Naive thymus-derived CD8-positive, alpha-beta T cell (primary cell): ENCODE measurements at places on chromosomes 5 and 9. TPM values are rescaled to one million over a fixed set of nuclear protein-coding genes. Genes with fewer than 3 reads are reported as not detected.

GRCh38 chr9:21969951-21970799 is 24.0 kb downstream of the CDKN2A start:
- H3K27ac ChIP-seq: no peak overlapping the region
- DNase-seq: no peak
- H3K27me3 ChIP-seq: peaks cover 87% of the 10 kb centered on the region
- no peak overlapping the region for H3K4me3 ChIP-seq
- H3K4me1 ChIP-seq: peaks cover 38% of the 10 kb centered on the region

- H3K27ac ChIP-seq: no peak overlapping the region
- no peaks in the 10 kb centered on the region for H3K36me3 ChIP-seq
- no peak for DNase-seq
- H3K4me3 ChIP-seq: no peak overlapping the region
- peaks cover 8% of the 10 kb centered on the region for H3K4me1 ChIP-seq
Measured at GRCh38 chr5:150431574-150431973, 18.0 kb downstream of the RPS14 start.

DNA sequence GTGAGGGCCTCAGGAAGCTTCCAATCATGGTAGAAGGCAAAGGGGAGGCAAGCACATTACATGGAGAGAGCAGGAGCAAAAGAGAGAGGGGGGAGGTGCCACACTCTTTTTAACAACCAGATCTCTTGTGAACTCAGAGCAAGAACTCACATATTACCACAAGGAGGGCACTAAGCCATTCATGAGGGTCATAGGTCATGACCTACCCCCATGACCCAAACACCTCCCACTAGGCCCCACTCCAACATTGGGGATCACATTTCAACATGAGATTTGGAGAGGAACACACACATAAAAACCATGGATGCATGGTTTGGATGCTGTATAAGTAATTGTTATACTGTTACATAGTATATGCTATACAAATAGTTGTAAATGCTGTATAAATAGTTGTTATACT is 17.5 kb downstream of the POLK start:
- no peaks in the 10 kb centered on the region for H3K27me3 ChIP-seq
- no peak for DNase-seq
- peaks cover 13% of the 10 kb centered on the region for H3K36me3 ChIP-seq
- no peak overlapping the region for H3K27ac ChIP-seq
- no peak overlapping the region for H3K4me3 ChIP-seq

GRCh38 chr9:121499177-121499426 is 542 bp downstream of the GGTA1 start:
- DNase-seq: no peak
- peaks cover 6% of the 10 kb centered on the region for H3K36me3 ChIP-seq
- H3K27me3 ChIP-seq: peaks cover 53% of the 10 kb centered on the region
- H3K27ac ChIP-seq: no peak overlapping the region
- H3K4me1 ChIP-seq: peaks cover 12% of the 10 kb centered on the region

DNA sequence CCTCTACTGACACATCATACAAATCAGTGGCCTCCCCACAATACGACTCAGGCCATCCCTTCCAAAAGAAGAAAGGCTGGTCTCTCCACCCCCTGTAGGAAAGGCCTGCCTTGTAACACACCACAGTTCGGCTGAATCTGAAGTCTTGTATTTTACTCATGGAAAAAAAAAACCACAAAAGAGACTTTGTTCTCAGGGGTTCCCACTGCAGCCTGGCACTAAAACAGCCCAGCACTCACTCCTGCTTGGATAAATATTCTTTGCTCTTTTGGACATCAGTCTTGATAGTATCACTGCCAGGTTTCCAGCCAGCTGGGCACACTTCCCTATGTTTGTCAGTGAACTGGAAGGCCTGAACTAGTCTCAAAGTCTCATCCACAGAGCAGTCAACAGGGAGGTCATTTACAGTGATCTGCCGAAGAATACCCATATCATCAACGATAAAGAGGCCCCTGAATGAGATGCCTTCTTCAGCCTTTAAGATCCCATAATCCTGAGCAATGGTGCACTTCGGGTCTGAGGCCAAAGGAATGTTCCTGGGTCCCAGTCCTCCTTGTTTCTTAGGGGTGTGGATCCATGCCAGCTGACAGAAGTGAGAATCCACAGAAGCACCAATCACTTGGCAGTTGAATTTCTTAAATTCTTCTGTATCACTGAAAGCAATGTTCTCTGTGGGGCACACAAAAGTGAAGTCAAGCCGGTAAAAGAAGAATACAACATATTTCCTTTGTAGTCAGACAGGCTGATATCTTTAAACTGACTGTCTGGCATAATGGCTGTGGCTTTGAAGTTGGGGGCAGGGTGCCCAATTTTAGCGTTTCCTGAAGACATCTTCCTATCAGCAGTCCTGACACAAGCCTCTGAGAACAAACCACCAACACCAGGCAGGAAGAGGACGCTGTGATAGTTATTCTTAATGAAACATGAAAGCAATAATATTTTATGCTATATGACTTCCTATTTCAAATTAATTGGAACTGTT is 198.1 kb downstream of the LURAP1L start:
- H3K36me3 ChIP-seq: no peaks in the 10 kb centered on the region
- no peaks in the 10 kb centered on the region for H3K4me1 ChIP-seq
- no peak for DNase-seq
- no peak overlapping the region for H3K4me3 ChIP-seq

DNA sequence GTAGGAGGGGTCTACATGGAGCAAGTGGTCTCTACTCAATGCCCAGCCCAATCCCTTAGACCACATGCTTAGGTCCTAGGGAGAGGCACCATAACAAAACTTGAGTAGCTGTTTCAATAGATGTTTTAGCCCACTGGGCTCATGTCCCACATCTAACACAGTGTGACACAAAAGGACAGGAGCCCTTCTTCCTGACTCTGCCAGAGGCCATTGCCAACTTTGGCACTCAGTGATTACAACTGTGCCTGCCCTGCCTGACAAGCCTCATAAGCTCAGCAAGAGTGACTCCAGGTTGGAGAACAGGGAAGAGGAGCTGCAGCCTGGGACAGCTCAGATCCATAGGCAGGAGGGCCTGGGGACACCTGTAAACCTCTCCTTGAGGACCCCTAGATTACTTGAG is 230.8 kb downstream of the ENC1 start:
- no peak for DNase-seq
- peaks cover 18% of the 10 kb centered on the region for H3K27me3 ChIP-seq
- no peaks in the 10 kb centered on the region for H3K36me3 ChIP-seq
- peaks cover 2% of the 10 kb centered on the region for H3K4me1 ChIP-seq
- no peak overlapping the region for H3K4me3 ChIP-seq

- no peak overlapping the region for H3K27ac ChIP-seq
- DNase-seq: no peak
- no peak overlapping the region for H3K4me3 ChIP-seq
- no peaks in the 10 kb centered on the region for H3K36me3 ChIP-seq
Measured at GRCh38 chr5:61969755-61970154, 336.3 kb upstream of the KIF2A start.

- DNase-seq: no peak
- H3K27me3 ChIP-seq: no peaks in the 10 kb centered on the region
- peaks cover 37% of the 10 kb centered on the region for H3K4me1 ChIP-seq
- H3K36me3 ChIP-seq: no peaks in the 10 kb centered on the region
- peak overlapping the region; percentile 35 for H3K27ac ChIP-seq
- H3K4me3 ChIP-seq: no peak overlapping the region
Measured at GRCh38 chr5:174457141-174457678, 267.2 kb upstream of the MSX2 start.

DNA sequence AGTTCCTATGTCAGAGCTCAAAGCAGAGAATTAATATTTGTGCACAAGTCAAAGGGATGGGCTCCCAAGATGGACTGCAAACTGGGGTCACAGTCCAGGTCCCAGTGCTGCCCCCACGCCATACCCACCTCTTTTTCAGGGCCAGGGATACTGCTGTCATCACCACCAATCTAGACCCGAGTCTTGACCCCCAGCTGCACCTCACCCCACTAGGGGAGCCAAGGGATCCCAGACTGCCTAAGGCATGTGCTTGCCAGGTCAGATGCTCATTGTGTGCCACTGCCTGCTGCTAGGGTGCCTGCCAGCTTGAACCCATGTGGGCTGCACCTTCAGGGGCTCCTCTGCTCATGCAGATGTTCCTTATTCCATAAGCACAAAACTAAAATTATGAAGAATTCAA is 215.6 kb upstream of the NREP start:
- no peaks in the 10 kb centered on the region for H3K4me1 ChIP-seq
- DNase-seq: no peak
- no peak overlapping the region for H3K27ac ChIP-seq
- H3K4me3 ChIP-seq: no peak overlapping the region
- peaks cover 20% of the 10 kb centered on the region for H3K27me3 ChIP-seq

DNA sequence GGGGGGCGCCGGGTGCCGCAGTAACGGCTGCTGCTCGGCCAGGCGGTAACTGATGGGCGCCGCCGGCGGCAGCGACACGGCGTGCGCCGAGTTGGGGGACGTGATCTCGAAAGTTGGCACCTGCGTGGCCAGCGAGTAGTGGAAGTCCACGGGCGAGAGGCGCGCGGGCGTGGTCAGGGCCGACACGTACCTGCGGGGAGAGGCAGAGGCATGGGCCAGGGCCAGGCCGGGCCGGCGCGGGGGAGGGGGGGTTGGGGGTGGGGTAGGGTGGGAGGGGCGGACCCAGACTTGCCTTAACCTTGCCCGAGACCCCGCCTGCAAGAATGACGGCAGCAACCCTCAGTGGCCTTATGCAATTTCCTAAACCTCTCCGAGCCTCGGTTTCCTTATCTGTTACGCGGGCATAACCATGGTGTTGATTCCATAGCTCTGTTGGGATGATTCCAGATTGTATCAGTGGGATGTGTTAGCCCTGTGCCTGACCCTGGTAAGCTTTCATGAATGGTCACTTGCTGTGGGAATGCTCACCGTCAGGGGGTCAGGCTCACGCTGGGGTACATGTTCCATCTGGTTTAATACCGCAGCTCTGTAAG is 53.0 kb downstream of the PSD2 start:
- H3K36me3 ChIP-seq: no peaks in the 10 kb centered on the region
- DNase-seq: no peak
- peak overlapping the region; percentile 74 for H3K27ac ChIP-seq
- peak overlapping the region; percentile 86 for H3K4me3 ChIP-seq

DNA sequence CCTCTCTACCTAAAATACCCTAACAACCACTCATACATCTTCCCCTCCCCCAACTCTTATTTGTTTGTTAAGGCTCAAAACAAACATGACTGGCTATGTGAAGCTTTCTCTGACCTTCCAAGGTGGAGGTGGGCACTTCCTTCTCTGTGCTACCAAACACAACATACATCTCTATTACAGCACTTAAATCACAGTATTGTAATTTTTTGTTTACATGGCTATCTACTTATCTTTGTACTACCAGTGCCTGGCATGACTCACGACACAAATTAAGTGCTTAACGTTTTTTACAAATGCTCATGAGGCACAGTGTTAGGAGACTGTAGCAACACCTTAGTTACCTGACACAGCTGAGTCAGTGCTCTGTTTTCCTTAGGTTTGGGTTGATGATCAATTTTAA is 18.6 kb downstream of the HOMER1 start:
- no peaks in the 10 kb centered on the region for H3K4me1 ChIP-seq
- no peaks in the 10 kb centered on the region for H3K36me3 ChIP-seq
- no peak for DNase-seq
- H3K27me3 ChIP-seq: no peaks in the 10 kb centered on the region

GRCh38 chr5:141507387-141508091 is 18.7 kb downstream of the PCDHGC5 start:
- H3K27ac ChIP-seq: no peak overlapping the region
- peaks cover 8% of the 10 kb centered on the region for H3K4me1 ChIP-seq
- peak overlapping the region; percentile 10 for H3K4me3 ChIP-seq

DNA sequence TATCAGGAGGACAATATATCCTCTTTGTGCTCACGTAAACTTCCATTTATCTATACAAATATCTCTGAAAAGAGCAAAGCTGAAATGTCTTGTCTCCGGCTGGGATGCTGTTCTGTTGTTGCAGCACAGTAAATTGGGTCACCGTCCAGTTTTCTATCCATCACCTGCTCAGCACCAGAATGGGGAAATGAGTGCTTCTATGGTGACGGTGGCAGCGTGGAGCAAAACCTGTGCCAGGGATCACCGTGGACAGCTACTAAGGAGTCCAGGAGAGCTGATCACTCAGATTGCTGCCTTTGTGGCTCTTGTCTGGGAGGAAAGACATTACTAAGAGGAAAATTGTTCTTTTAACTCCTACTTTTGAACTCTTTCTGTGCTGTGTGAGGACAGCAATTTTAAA is 531.6 kb downstream of the PSAT1 start:
- H3K4me1 ChIP-seq: no peaks in the 10 kb centered on the region
- H3K27me3 ChIP-seq: peaks cover 13% of the 10 kb centered on the region
- no peak overlapping the region for H3K27ac ChIP-seq
- H3K4me3 ChIP-seq: no peak overlapping the region
- no peak for DNase-seq

DNA sequence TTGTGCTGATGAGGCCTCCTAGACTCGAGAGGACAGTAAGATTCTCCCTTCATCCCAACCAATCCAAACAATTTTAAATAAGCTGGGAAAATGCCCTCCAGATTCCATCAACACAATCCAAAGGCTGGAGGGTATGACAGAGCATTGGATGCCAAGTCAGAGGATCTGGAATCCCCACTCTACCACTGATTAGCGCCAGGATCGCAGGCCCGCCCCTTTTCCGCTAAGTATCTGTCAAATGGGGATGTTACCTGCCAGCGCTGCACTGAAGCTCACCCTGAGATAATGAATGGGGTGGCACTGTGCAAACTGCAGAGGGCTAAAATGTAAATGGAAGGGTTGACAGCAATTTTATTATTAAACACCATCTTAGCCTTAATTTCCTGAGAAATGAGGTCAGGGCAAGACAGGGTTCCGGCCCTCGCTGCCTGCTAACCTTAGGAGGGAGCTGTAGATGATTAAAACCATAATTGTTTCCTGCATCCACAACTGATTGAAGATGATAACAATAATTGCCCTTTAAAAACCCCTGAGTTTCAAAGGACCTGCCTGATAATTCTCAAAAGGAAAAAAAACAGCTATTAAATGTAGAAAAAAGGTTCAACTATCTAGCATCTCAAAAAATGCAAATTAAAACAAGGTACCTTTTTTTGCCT is 31.6 kb upstream of the GABBR2 start:
- no peak for DNase-seq
- H3K4me3 ChIP-seq: no peak overlapping the region
- H3K36me3 ChIP-seq: peaks cover 19% of the 10 kb centered on the region
- no peak overlapping the region for H3K27ac ChIP-seq

GRCh38 chr5:135833961-135834638 is 363 bp upstream of the SLC25A48 start:
- DNase-seq: no peak
- no peak overlapping the region for H3K27ac ChIP-seq
- H3K27me3 ChIP-seq: peaks cover 35% of the 10 kb centered on the region
- peak overlapping the region; percentile 2 for H3K4me3 ChIP-seq
- H3K4me1 ChIP-seq: peaks cover 5% of the 10 kb centered on the region

GRCh38 chr5:174789596-174789995 is 65.2 kb downstream of the MSX2 start:
- DNase-seq: no peak
- H3K4me1 ChIP-seq: peaks cover 2% of the 10 kb centered on the region
- H3K36me3 ChIP-seq: no peaks in the 10 kb centered on the region
- H3K4me3 ChIP-seq: no peak overlapping the region

GRCh38 chr9:127945338-127945737 is 7.7 kb upstream of the DPM2 start:
- H3K4me1 ChIP-seq: peaks cover 68% of the 10 kb centered on the region
- H3K27ac ChIP-seq: peak overlapping the region; percentile 63
- DNase-seq: no peak
- H3K4me3 ChIP-seq: no peak overlapping the region
- H3K27me3 ChIP-seq: no peaks in the 10 kb centered on the region

LRRC19 gene
- not detected for total RNA-seq

ACOT12 gene
- total RNA-seq: not detected

STC2 gene
- not detected for total RNA-seq

PCDHGA12 gene
- total RNA-seq: not detected

LTC4S gene
- total RNA-seq: 6.1 TPM

FRMPD1 gene
- total RNA-seq: not detected

GPX3 gene
- not detected for total RNA-seq

SPINK5 gene
- not detected for total RNA-seq

BAAT gene
- total RNA-seq: not detected
